ENCODE measurements at places on chromosomes 6 and 20.
A peak's percentile ranks its signal among the peaks of the same experiment; 100 is the strongest.

GRCh38 chr6:155771822-155772221, 316.2 kb upstream of the NOX3 start:
- no peak for DNase-seq

GRCh38 chr6:159646733-159647132, 46.3 kb downstream of the SOD2 start:
- no peak for DNase-seq

GRCh38 chr6:149864578-149865535, 698 bp upstream of the LRP11 start:
- peak; percentile 78 for DNase-seq

DNA sequence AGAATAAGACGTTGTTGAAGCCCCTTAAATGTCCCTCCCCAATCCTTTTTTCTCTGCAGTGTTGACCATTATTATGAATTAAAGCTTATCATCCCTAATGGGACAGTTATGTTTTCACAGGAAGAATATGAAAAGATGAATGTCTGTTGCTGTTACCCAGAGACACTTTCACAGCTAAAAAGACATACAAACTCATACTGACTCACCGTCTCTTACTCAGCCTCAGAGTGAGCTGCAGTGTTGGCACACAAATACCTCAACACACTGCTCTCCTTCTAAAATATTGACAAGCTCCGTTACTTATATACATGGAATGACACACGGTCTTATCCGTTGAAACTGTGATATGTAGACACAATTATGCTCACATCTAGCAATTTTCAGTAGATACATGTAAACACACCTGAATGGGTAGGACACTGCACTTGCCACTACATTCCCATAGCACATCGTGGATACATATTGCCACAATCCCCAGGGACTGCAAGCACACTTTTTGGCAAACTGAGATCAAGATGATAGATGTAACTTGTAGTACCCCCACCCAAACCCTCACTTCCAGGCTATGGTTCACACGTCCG, 9.6 kb upstream of the SAPCD1 start:
- peak; percentile 21 for DNase-seq

DNA sequence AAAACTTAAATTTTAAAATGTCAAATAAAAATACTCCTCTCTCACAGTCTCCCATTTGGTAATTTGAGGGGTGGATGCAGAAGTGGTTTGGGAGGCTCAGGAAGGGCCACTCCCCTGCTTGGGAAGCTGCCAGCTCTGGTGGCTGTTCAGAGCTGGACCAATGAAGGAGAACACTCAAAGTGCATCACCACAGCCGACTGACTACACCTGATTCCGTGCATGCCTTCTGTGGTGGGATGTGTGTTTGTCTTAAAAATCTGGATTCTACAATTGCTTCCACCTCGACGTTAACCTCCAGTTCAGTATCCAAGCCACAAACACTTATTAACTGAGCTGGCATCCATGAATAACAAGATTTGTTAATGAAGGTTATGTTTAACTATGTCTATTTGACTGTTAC, 137.3 kb downstream of the FOXC1 start:
- no peak for DNase-seq

GRCh38 chr6:53985366-53985765, 125.9 kb upstream of the MLIP start:
- DNase-seq, result no peak

All from SW 1271 (cell line).